Ureter (tissue), 1 donor: ENCODE measurements at places on chromosomes 4 and X. TPM values are rescaled to one million over a fixed set of nuclear protein-coding genes. Genes with fewer than 3 reads are reported as not detected.

Gene CENPVL2
- not detected for total RNA-seq

Gene WDR19
- 25.1 TPM for total RNA-seq

Gene SSX3
- total RNA-seq, result not detected

Gene NDNF
- total RNA-seq, result 26.3 TPM

DNA sequence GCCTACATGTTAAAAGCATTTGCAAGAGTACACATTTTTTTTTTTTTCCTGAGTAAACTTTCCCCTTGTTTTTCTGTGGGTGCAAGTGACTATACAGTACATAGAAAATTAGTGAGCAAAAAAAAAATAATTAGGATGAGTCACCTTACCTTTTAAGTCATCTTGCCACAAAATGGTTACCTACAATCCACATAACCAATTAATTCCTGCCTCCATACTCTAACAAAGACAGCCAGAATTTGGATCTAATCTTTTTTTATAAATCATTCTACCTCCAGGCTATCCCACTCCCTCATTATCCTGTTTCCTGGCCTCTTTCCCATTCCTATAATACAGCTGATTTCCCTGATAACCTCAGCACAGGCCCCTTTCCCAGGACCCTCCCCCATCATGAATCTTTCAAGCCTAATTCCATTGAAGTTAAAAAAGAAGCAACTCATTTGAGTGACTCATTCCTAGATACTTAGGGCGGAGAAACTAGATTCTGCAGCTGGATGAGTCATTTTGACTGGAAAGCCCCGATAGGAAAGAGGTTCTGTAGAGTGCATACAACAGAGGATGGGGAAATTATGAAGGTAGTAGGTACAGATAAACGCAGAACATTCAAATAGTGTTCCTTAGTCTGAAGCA, 128.2 kb downstream of the C4orf51 start:
- DNase-seq, result no peak

GRCh38 chr4:70586841-70587240, 5.2 kb upstream of the AMBN start:
- no peak for DNase-seq

GRCh38 chr4:52869196-52869595, 7.1 kb downstream of the RASL11B start:
- DNase-seq, result peak; percentile 59

DNA sequence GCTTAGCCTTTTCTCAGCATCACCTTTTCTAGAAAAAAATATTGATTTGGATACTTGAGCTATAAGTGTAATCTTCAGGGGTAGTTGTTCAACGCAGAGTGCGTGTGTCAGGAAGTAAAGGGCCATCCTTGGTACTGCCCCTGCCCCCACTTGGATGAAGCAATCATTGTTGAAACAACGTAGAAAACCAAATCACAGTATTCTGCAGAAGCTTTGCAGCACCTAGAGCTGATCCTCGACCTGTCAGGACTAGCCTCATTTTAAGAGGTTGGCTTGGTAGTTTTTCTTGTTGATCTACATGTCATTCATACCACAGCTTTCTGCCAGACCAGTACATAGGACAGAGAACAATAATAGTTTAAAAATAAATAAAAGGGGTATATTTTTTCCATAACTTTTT, 65.3 kb upstream of the MYOZ2 start:
- DNase-seq, result peak; percentile 61

- no peak for DNase-seq
Measured at GRCh38 chr4:118338518-118338917, 14.3 kb downstream of the PRSS12 start.

DNA sequence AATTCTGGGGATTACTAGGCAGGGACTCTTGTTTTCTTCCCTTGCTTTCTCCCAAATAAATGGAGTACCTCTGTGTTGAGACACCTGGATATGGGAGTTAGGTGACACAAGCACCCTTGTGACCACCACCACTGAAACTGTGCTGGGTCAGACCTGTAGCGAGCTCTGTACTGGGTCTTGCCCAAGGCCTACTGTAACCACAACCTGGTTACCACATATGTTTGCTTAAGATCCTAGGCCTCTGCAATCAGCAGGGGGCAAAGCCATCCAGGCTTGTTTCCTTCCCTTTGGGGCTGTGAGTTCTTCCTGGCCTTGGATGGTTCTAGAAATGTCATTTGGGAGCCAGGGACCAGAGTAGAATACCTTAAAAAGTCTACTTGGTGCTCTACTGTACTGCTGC, 49.4 kb downstream of the LPAR4 start:
- no peak for DNase-seq

DNA sequence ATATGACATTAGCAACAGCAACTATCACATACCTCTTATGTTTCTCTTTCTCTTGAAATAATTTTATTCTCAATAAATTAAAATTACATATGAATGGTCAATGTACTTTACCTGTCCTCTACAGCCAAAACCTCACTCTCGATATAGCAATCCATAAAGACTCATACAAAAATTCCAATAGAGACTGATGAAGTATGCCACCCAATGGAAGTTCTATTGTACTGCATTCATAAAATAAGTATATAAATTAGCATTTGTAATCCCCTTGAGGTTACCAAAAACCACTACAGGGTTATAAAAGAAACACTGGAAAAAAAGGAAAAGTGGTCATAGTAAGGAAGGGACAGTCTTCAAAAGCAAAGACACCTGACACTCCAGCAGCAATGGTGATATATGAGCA, 32.8 kb downstream of the CLDN2 start:
- no peak for DNase-seq

- no peak for DNase-seq
Measured at GRCh38 chr4:56468097-56468422, 643 bp downstream of the SRP72 start.

- DNase-seq, result no peak
Measured at GRCh38 chr4:141995056-141995455, 358.7 kb downstream of the IL15 start.

DNA sequence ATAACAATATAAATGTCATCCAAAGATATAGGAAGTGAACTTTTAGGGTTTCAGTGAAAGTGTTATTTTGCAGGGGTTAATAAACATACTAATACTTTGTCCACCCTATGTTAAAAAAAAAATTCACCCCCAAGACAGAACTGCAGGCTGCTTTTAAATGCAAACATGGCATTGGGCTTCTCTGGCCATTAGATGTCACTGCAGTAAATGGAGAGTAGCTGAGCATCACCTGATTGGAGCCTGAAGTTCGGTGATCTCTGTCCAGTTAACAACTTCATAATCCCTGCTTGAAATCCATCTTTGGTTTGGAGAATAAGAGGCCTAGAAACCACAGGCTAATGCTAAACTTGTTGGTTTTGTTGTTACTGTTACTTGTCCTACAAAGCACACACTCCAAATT, 18.7 kb downstream of the SLC25A43 start:
- DNase-seq, result no peak

- no peak for DNase-seq
Measured at GRCh38 chrX:66200050-66200664, 36.1 kb downstream of the HEPH start.

DNA sequence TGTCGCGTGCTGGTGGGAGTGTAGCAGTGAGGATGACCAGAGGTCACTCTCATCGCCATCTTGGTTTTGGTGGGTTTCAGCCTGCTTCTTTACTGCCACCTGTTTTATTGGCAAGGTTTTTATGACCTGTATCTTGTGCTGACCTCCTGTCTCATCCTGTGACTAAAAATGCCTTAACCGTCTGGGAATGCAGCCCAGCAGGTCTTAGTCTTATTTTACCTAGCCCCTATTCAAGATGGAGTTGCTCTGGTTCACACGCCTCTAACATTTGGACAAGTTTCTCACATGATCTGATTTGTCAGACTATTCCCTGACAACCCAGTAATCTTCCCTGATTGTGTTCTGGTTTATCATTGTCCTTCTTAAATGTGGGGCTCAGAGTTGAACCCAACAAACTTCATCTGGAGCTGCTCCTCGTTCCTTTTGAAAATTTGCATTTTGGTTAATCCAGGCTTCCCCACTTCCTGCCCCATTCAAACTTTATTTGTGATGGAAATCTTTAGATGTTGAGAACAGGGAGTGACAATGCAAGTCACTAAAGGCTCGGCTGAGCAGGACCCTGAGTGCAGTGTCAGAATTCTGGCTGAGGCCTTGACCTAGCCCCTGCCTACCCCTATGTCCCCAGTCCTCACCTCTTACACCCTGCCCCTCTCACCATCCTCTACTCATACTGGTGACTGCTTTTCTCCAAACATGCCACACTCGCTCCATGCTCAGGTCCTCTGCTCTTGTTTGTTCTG, 226.8 kb downstream of the STIM2 start:
- DNase-seq, result no peak

DNA sequence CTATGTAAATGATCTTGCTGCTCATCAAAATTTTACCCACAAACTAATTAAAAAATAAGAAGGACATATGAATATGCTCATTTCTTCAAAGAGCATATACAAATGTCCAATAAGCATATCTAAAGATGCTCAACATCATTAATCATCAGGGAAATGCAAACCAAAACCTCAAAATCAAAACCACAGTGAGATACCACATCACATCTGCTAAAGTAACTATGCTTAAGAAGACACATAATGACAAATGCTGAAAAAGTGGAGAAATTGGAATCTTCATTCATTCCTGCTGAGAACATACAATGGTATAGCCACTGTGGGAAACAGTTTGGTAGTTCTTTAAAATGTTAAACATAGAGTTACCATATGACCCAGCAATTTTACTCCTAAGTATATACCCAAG, 81.9 kb downstream of the AFF2 start:
- no peak for DNase-seq

DNA sequence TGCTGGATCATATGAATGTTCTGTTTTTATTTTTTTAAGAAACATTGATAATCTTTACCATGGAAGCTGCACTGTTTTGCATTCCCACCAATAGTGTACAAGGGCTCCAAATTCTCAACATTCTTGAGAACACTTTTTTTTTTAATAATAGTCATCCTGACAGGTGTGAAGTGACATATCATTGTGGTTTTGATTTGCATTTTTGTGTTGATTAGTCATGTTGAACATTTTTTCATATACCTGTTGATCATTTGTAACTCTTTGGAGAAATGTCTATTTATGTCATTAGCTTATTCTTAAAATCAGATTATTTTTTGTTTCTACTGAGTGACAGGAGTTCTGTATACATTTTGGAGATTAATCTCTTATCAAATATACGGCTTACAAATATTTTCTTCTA, 408.5 kb downstream of the GLUD2 start:
- no peak for DNase-seq

GRCh38 chr4:147749811-147750321, 18.0 kb downstream of the ARHGAP10 start:
- DNase-seq, result no peak

GRCh38 chr4:173200103-173200884, 31.7 kb downstream of the GALNT7 start:
- DNase-seq, result no peak

GRCh38 chrX:102950908-102951866, 14.1 kb downstream of the RAB40AL start:
- no peak for DNase-seq

DNA sequence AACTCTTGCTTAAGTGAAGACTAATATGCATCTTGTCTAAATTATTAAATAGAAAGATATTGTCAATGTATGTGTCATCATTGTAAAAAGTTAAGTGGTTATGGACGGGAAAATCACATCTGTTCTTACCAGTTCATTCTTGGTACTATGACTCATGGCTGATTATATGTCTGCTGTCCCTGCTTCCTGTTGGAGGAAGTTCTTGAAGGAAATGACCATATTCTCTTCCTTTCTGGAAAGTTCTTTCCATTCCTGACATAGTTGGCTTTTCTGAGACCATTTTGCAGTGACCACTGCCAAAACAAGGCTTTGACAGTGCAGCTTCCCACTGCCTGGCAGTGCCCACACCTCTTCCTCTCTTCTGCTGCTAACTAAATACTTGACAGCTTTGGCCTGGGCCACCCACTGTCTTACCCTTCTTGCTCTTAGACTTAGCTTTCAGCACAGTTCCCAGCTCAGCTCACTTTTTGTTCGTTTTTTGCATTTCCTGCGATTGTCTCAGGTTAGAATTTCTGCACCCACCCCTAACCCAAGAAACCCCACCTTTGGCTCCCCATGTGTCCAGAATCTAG, 13.2 kb upstream of the CLDN24 start:
- no peak for DNase-seq

- DNase-seq, result no peak
Measured at GRCh38 chrX:132924426-132924825, 34.0 kb downstream of the HS6ST2 start.

DNA sequence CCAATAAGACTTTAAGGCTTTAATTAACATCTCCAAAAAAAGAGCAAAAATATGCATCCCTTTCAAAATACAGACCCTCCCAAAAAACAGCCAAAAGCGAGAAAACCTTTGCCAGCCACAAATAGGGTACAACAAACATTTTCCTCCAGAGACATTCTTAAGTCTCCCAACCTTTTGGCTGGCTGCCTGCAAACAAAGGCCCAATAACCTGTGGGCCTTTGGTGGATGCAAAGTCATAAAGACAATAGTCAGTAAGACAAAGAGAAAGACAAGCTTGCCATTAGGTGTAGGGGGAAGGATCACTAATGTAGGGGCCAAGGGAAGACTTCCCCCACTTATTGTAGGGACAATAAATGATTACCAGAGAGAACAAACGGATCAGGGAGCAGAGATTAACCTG, 215.5 kb upstream of the ZFP42 start:
- DNase-seq, result no peak

GRCh38 chr4:61994036-61994435, 793.9 kb downstream of the ADGRL3 start:
- DNase-seq, result no peak

- no peak for DNase-seq
Measured at GRCh38 chr4:154465085-154465484, 26.5 kb downstream of the DCHS2 start.

DNA sequence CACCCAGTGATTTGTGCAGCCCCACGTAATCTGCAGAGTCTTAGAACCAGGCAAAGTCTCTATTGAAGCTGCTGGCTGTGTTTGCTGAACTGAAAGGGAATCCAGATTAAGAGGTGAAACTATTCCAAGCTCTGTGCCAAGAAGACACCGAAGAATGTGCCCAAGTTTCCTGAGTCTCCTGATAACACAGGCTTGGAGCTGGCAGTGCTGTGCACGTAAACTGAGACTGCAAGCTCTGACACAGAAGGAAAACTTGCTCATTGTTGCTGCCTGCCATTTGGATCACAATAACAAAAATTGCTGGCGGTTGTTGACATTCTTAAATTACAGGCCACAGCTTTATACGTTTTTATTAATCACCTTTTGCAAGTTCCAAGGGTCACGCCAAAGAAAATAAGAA, 60.2 kb upstream of the VCX3B start:
- no peak for DNase-seq
